PC-3 (cell line): ENCODE measurements at places on chromosomes 1 and 21. TPM values are rescaled to one million over a fixed set of nuclear protein-coding genes. Genes with fewer than 3 reads are reported as not detected.

The CLEC20A gene
- not detected in 2 replicates for total RNA-seq

The TRABD2B gene
- 0.44 and 0.63 TPM in 2 replicates for total RNA-seq

The SLC44A5 gene
- total RNA-seq = not detected in 2 replicates

The OR2T2 gene
- not detected in 2 replicates for total RNA-seq

The ZNF683 gene
- total RNA-seq = not detected in 2 replicates

The TMPRSS15 gene
- total RNA-seq = 0.12 TPM in 1 of 2 replicates, not detected in the other

The FCRL6 gene
- not detected in 2 replicates for total RNA-seq

The NPHS2 gene
- not detected in 2 replicates for total RNA-seq

The PIP5K1A gene
- 63.3 and 78.3 TPM in 2 replicates for total RNA-seq

The TTC39A gene
- total RNA-seq = 11.1 and 12.3 TPM in 2 replicates

The ACTL8 gene
- not detected in 2 replicates for total RNA-seq

The ZNF697 gene
- total RNA-seq = 3.9 and 5.3 TPM in 2 replicates

The KIFAP3 gene
- 5.1 and 6.9 TPM in 2 replicates for total RNA-seq

- DNase-seq = no peak
Observed at GRCh38 chr1:74199504-74199903, 1.5 kb downstream of the FPGT start.

DNA sequence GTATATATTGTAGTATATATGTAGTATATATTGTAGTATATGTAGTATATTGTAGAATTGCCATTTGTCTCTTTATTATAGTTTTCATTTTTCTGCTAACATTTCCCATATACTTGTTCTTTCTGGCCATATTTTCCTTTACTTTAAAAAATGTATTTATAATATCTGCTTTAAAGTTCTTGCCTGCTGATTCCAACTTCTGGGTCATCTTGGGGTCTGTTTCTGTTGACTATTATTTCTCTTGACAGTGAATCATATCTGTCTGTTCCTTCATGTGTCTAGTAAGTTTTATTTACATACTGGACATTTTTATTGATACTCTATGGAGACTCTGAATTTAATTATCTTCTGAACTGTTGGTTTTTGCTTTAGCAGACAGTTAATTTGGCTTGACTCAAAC is 45.9 kb downstream of the MARK1 start:
- no peak for DNase-seq

- DNase-seq = no peak
Observed at GRCh38 chr1:160429125-160429561, 28.8 kb downstream of the VANGL2 start.

DNA sequence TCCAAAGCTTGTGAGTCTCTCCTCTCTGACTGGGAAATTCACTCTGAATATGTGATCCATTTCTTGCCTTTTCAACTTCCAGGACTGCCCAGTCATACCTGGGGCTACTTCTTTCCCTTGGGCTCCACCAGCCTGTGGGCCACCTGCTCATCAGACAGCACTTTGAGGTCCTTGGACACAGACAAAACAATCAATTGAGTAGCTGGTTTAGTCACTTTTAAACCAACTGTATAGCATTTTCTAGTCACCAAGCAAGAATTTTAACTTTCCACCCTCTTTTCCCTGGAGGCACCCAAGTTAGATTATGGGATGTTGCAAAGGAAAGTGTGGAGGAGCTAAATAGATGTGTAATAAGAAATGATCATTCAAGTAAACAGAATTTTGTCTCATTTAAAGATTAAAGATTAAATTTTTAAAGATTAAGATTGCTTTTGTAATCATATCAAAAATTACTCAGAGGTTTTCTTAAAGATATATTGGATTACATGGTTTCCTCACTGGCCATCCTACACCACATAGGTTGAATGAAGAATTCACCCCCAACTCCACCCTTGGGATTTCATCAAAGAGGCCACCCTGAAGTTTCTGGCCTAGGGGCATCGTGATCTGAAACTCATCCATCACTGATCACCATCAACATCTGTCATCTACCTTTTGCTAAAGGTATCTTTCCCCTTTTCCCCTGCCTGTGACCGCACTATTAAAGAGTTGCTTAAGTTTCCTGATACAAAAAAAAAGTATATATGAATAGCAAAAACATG is 219.2 kb upstream of the NR5A2 start:
- DNase-seq = peak; percentile 59

DNA sequence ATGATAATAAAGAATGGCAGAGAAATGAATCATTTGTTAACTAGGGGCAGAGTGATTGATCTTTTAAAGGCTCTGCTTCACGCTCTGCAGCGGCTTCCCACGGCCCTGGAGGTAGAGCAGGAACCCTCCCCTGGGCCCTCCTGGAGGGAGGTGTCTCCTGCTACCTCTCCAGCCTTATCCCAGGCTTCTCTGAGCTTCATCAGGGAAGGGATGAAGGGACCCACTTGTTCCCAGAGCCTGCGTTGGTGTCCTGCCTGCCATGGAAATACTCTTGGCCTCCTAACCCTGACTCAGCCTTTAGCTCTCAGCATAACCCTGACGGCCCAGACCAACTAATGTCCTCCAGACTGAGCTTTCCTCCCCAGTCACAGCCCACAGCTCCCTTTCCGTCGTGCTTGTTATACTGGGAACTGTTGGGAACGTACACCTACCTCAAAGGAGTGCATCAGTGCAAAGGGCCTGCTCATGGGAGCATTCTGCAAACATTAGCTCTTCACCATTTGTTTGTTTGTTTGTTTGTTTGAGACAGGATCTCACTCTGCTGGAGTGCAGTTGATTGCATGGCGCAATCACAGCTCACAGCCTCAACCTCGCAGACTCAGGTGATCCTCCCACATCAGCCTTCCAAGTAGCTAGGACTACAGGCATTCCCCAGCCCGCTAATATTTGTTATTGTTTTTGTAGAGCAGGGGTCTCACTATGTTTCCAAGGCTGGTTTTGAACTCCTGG is 17.4 kb upstream of the HNRNPU start:
- DNase-seq = no peak

- no peak for DNase-seq
Observed at GRCh38 chr1:15413563-15414444, 4.1 kb downstream of the EFHD2 start.

DNA sequence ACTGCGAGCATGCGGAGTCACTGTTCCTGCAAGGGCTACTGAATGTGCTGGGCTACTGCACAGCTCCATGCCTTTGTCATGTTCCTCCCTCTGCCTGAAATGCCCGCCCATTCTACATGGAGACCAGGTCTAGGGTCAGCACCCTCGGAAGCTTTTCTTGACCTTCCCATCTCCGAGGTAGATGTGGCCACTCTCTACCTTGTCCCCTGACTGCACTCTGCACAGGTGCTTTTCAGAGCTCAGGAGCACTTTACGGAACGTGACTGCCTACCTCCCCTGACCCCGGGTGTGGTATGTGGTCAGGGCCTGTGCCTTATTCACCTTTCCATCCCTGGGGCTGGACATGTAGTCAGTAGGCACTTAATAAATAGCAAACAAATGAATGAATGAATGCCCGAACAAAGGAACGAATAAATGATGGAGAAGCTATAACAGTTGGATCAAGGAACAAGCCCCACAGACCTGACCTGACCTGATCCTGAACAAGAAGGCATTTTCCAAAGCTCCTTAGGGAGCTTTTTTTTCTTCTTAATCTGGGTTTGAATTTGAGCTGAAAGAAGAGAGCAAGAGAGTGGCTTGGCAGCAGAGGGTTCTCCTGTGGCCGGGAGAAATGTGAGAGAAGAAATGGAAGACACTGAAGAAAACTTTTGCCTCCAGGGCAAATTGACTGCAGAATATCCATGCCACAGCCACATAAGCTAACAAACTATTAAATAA is 7.9 kb downstream of the RD3 start:
- DNase-seq = no peak

GRCh38 chr1:214472364-214472763 is 79.0 kb downstream of the PTPN14 start:
- DNase-seq = no peak

- no peak for DNase-seq
Observed at GRCh38 chr1:155466617-155466972, 96.0 kb downstream of the ASH1L start.

GRCh38 chr1:2174348-2175054 is 20.1 kb downstream of the FAAP20 start:
- DNase-seq = peak; percentile 78

GRCh38 chr1:77847621-77848080 is 40.8 kb upstream of the NEXN start:
- DNase-seq = no peak

- DNase-seq = no peak
Observed at GRCh38 chr1:14940285-14940870, 213.2 kb upstream of the TMEM51 start.

GRCh38 chr1:178529364-178530036 is 16.6 kb downstream of the TEX35 start:
- no peak for DNase-seq

DNA sequence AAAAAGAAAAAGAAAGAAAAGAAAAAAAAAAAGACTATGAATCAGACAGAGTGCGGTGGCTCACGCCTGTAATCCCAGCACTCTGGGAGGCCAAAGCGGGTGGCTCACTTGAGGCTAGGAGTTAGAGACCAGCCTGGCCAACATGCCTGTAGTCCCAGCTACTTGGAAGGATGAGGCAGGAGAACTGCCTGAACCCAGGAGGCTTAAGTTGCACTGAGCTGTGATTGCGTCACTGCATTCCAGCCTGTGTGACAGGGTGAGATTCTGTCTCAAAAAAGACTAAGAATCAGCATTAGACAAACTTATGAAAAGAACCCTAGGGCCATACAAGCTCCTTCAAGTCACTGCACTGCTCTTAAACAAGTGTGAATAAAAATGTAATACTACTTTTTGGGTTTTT is 16.9 kb downstream of the PSMB4 start:
- DNase-seq = peak; percentile 41

DNA sequence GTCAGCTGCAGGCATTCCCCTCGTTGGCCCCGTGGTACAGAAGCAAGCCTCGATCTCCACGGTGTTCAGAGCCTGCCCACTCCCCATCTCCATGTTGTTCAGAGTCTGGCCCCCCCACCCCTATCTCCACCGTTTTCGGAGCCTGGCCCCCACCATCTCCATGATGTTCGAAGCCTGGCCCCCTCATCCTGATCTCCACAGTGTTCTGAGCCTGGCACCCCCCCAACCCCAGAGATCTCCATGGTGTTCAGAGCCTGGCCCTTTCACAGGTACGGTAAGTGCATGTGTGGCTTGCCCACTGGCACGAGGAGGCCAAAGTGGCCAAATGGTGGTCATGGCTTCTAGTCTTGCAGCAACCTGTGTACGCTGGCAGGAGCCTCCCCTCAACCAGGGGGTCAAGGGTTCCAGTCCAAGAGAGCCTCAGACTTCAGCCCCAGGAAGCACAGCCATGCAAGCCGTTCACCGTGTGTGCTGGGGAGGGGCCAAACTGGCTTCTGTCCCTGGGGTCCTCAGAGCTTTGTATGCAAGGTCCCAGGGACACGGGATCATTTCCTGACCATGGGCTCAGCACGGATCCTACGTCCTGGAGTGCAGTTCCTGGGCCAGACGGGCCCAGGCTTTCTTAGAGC is 13.3 kb upstream of the PCBP3 start:
- no peak for DNase-seq

DNA sequence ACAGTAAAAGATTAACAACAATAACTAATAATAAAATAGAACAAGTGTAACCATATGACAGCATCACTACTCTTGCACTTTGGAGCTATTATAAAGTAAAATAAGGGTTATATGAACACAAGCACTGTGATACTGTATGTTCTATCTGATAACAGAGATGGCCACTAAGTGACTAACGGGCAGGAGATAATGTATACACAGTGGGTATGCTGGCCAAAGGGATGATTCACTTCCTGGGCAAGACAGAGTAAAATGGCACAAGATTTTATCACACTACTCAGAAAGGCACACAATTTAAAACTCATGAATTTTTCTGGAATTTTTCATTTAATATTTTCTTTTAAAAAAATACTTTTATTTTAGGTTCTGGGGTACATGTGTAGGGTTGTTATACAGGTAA is 12.3 kb downstream of the SLC9C2 start:
- DNase-seq = peak; percentile 97

DNA sequence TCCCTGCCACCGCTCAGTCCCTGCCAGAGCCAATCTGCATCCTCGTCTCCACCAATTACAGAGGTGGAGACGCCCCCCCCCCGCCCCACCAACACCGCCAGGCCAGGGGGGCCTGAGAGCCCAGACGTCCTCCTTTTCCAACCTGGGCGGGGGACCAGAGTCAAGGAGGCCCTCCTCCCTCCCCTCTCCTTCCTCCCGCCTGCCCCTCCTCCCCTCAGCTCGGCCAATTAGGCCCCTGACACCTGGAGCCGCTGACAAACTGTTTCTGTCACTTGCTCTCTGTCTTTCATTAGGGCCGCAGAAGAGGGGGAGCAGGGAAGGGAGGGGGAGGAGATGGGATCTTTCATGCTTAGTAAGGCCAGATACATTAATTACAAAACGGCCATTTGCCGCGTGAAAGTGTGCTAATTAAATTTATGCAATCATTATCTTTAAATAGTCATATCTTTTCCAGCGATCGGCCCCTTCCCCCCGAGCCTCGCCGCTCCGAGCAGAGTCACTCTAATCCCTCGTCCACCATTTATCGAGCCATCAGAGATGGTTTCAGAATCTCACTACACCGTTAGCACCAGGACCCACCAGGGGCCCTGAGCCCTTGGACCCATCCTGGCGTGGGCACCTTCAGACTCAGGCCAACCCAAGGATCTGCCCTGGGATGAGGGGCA is 94.7 kb downstream of the PAX7 start:
- DNase-seq = no peak

GRCh38 chr1:17632541-17633184 is 93.2 kb downstream of the ARHGEF10L start:
- peak; percentile 82 for DNase-seq

DNA sequence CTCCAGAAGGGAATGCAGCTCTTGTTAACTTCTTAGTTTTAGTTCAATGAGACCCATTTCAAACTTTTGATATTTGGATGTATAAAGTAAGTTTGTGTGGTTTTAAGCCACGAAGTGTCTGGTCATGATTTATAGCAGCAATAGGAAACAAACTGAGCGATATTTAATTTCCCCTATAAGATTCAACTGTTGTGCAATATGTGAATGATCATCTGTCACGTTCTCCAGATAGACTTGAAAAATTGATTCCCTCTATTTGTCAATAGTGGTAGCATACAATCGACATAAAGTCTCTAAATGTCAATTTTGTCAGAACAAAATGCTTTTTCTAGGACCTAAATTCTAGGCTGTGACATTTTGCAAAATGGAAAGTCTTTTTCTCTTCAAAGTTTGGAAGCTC is 240.1 kb downstream of the KCTD3 start:
- DNase-seq = no peak

- DNase-seq = no peak
Observed at GRCh38 chr21:41338455-41338854, 21.9 kb downstream of the FAM3B start.

GRCh38 chr1:173297798-173298391 is 90.8 kb upstream of the TNFSF4 start:
- DNase-seq = no peak

- peak; percentile 43 for DNase-seq
Observed at GRCh38 chr21:26391166-26391565, 181.9 kb downstream of the CYYR1 start.

DNA sequence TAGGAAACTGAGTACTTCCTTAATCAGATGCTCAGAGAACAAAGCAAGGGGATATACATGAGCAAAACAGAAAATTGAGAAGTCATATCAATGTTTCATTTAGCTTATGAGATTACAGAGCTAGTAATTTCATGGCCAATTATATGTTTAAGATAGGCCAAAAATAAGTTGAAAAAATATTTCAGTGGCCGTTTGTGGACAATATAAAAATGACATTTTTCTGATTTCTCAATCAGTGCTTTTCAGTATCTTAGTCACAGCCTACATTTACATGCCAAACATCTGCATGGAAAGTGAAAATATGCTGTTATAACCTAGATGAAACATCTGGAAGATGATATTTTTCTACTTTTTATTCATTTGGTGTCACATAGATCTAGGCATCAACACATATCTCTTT is 192.5 kb downstream of the HLX start:
- DNase-seq = no peak

GRCh38 chr1:209547626-209548025 is 35.9 kb upstream of the CAMK1G start:
- DNase-seq = no peak
